ENCODE measurements at places on chromosomes 3 and 15. TPM values are rescaled to one million over a fixed set of nuclear protein-coding genes. Genes with fewer than 3 reads are reported as not detected.

C3orf52 gene
- total RNA-seq, result 2.0 TPM

PLOD2 gene
- 1.9 TPM for total RNA-seq

ZKSCAN7 gene
- total RNA-seq, result 0.81 TPM

- H3K4me3 ChIP-seq, result no peak overlapping the region
- DNase-seq, result no peak
- H3K27ac ChIP-seq, result peak overlapping the region; percentile 73
- H3K27me3 ChIP-seq, result no peaks in the 10 kb centered on the region
- peaks cover 15% of the 10 kb centered on the region for H3K4me1 ChIP-seq
Observed at GRCh38 chr15:63573533-63573932, 23.7 kb upstream of the FBXL22 start.

P2RY12 gene
- total RNA-seq, result 19.8 TPM

DNA sequence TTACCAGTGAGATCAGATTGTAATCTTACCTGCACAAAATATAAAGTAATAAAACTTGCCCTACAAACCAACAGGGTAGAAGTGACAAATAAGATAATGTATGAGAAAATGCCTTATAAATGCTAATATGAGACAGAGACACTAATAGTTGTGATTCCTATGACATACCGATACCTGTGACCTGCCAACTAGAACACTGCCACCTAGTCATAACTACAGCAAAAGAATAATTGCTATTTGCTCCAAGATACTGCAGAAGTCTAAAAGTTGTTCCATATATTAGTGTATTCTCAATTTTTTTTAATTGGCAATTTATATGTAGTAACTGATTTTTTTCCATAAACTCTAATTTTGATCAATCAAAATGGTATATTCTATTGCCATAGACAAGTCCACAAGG is 25.3 kb upstream of the GP5 start:
- H3K27me3 ChIP-seq, result no peaks in the 10 kb centered on the region
- no peak overlapping the region for H3K27ac ChIP-seq
- no peak overlapping the region for H3K4me3 ChIP-seq
- no peak for DNase-seq

GRCh38 chr15:67259806-67260205 is 5.2 kb downstream of the IQCH start:
- H3K27me3 ChIP-seq, result no peaks in the 10 kb centered on the region
- H3K27ac ChIP-seq, result no peak overlapping the region
- H3K36me3 ChIP-seq, result no peaks in the 10 kb centered on the region

DNA sequence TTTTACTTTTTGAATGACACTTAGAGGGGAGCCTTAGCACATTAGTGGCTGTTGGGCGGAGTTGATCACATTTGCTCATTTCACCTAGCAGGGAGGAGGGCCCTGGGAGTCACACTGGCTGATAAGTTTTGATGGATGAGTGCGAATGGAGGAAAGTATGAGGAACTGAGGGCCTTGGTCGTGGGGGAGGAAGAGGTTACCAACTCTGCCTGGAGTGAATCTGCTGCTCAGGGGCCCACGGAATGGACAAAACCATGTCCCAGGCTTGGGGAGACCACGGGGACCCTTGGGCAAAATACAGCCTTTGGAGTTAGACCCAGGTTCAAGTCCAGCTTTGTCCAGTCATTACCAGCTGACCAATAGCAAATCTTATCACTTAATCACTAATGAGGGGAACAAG is 5.1 kb upstream of the FLNB start:
- no peaks in the 10 kb centered on the region for H3K27me3 ChIP-seq
- H3K4me1 ChIP-seq, result peaks cover 11% of the 10 kb centered on the region
- no peaks in the 10 kb centered on the region for H3K36me3 ChIP-seq
- no peak for DNase-seq
- H3K4me3 ChIP-seq, result no peak overlapping the region

GRCh38 chr15:83694015-83694414 is 40.1 kb downstream of the ADAMTSL3 start:
- no peak overlapping the region for H3K27ac ChIP-seq
- no peaks in the 10 kb centered on the region for H3K4me1 ChIP-seq
- DNase-seq, result no peak

OR5K2 gene
- total RNA-seq, result not detected

GRCh38 chr3:126448893-126449180 is 26.9 kb downstream of the ZXDC start:
- H3K4me3 ChIP-seq, result no peak overlapping the region
- H3K36me3 ChIP-seq, result peaks cover 5% of the 10 kb centered on the region
- no peak for DNase-seq
- H3K4me1 ChIP-seq, result peaks cover 8% of the 10 kb centered on the region

CHRD gene
- not detected for total RNA-seq

- no peaks in the 10 kb centered on the region for H3K4me1 ChIP-seq
- no peaks in the 10 kb centered on the region for H3K36me3 ChIP-seq
- H3K27me3 ChIP-seq, result peaks cover 21% of the 10 kb centered on the region
- H3K4me3 ChIP-seq, result no peak overlapping the region
Observed at GRCh38 chr15:28021281-28022039, 77.7 kb downstream of the OCA2 start.

- peaks cover 45% of the 10 kb centered on the region for H3K4me1 ChIP-seq
- peak; percentile 11 for DNase-seq
- H3K4me3 ChIP-seq, result no peak overlapping the region
- no peaks in the 10 kb centered on the region for H3K27me3 ChIP-seq
- peaks cover 2% of the 10 kb centered on the region for H3K36me3 ChIP-seq
- peak overlapping the region; percentile 84 for H3K27ac ChIP-seq
Observed at GRCh38 chr3:5136211-5136918, 14.3 kb downstream of the ARL8B start.

FRMD5 gene
- total RNA-seq, result not detected

ST8SIA2 gene
- not detected for total RNA-seq

DNA sequence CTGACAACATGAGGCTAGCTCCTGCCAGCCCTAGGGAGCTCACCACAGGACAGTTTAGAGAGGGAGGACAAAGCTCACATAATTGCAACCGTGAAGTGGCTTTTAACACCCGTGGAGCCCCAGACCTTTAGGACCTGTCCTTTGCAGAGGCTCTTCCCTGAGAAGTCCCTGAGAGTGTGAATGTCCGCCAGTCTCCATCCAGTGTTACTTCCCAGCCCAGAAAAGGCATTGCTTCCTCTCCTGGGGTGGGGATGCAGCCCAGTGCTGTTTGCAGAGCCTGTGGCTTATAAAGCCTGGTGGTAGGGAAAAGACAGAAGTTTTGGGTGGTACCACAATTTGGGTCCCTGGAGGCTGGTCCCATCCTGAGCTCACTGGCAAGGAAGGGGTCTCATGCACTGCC is 182.0 kb downstream of the SLCO3A1 start:
- H3K4me3 ChIP-seq, result no peak overlapping the region
- H3K27me3 ChIP-seq, result no peaks in the 10 kb centered on the region
- no peak overlapping the region for H3K27ac ChIP-seq

GRCh38 chr3:50302095-50303012 is 1.0 kb downstream of the HYAL1 start:
- H3K4me3 ChIP-seq, result no peak overlapping the region
- H3K27ac ChIP-seq, result peak overlapping the region; percentile 41
- peaks cover 22% of the 10 kb centered on the region for H3K4me1 ChIP-seq
- H3K27me3 ChIP-seq, result no peaks in the 10 kb centered on the region
- no peaks in the 10 kb centered on the region for H3K36me3 ChIP-seq

GRCh38 chr3:195458316-195458717 is 15.5 kb upstream of the ACAP2 start:
- peak overlapping the region; percentile 85 for H3K27ac ChIP-seq
- H3K4me3 ChIP-seq, result peak overlapping the region; percentile 52
- H3K4me1 ChIP-seq, result peaks cover 13% of the 10 kb centered on the region
- no peaks in the 10 kb centered on the region for H3K27me3 ChIP-seq

DNA sequence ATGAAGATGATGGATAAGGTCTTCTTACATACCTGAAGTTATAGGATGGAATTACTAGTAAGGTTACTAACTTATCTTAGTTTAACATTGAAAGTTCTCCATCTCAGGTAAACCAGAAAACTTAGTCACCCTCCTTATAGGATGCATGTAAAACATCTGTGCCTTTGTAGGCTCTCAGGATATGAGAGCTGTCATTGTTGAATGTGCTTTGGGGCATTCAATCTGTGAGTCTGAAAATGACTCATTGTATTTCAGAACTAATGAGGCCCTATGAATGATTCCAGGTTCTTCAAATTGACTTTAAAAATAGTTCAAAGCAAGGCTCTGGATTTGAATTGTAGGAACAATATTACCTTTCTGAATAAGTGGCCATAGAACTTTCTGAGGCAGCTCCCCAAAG is 237.7 kb upstream of the AZI2 start:
- peaks cover 7% of the 10 kb centered on the region for H3K27me3 ChIP-seq
- DNase-seq, result no peak
- H3K36me3 ChIP-seq, result no peaks in the 10 kb centered on the region

- no peak overlapping the region for H3K4me3 ChIP-seq
- H3K27ac ChIP-seq, result no peak overlapping the region
- no peaks in the 10 kb centered on the region for H3K4me1 ChIP-seq
- H3K27me3 ChIP-seq, result peaks cover 22% of the 10 kb centered on the region
Observed at GRCh38 chr3:17901893-17902292, 159.5 kb upstream of the TBC1D5 start.

DNA sequence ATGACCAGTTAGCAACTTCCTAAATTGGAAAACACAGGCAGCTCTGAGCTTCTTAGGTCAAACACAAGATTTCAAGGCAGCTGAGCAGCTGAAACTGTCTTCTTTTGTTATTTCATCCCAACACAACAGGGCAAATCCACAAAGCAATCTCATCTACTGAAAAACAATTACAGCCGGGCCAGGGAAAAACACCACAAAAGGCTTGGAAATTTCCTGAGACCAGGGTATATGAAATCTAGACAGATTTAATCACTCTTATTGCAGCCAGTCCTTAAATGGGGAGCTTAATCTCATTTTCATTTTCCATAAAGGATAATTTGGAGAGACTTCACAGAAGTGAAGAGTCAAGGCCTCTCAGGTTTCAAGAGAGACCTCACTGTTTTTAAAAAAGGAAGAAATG is 181.8 kb downstream of the SSR3 start:
- no peak overlapping the region for H3K27ac ChIP-seq
- H3K36me3 ChIP-seq, result peaks cover 2% of the 10 kb centered on the region
- H3K27me3 ChIP-seq, result peaks cover 24% of the 10 kb centered on the region
- DNase-seq, result no peak
- H3K4me1 ChIP-seq, result peaks cover 3% of the 10 kb centered on the region
- H3K4me3 ChIP-seq, result no peak overlapping the region

Data from T-helper 17 cell (primary cell).